ENCODE measurements at places on chromosomes 7 and 10. TPM values are rescaled to one million over a fixed set of nuclear protein-coding genes. Genes with fewer than 3 reads are reported as not detected.

The AUTS2 gene
- total RNA-seq: 1.3 TPM

The NEUROD6 gene
- not detected for total RNA-seq

The OR2A5 gene
- not detected for total RNA-seq

The SAMD9 gene
- total RNA-seq: 11.3 TPM

The GPR26 gene
- total RNA-seq: not detected

The NKX2-3 gene
- total RNA-seq: not detected

The DKK1 gene
- total RNA-seq: 12.7 TPM

The CPA4 gene
- total RNA-seq: not detected

The CNPY1 gene
- total RNA-seq: not detected

The CASP7 gene
- 39.4 TPM for total RNA-seq

The FAM25C gene
- total RNA-seq: not detected

The BAIAP2L1 gene
- 0.25 TPM for total RNA-seq

The RNF133 gene
- 0.51 TPM for total RNA-seq

The SCD gene
- 104 TPM for total RNA-seq

The TBX20 gene
- 0.13 TPM for total RNA-seq

The NOLC1 gene
- total RNA-seq: 19.4 TPM

The CALHM1 gene
- total RNA-seq: not detected

The LRRN3 gene
- total RNA-seq: 0.13 TPM

The PLPP4 gene
- total RNA-seq: not detected

The GRM8 gene
- not detected for total RNA-seq

The GNAT3 gene
- total RNA-seq: not detected

The ASIC3 gene
- total RNA-seq: under 0.01 TPM

The METTL2B gene
- 22.6 TPM for total RNA-seq

The CDK1 gene
- 41.8 TPM for total RNA-seq

The CLEC5A gene
- not detected for total RNA-seq

The LIPF gene
- not detected for total RNA-seq

The CLDN3 gene
- 0.26 TPM for total RNA-seq

The BTBD16 gene
- total RNA-seq: not detected

The TMEM130 gene
- total RNA-seq: not detected

The TFR2 gene
- total RNA-seq: 0.26 TPM

The CLCN1 gene
- total RNA-seq: not detected

The GIMAP6 gene
- 251 TPM for total RNA-seq

The PPP1R9A gene
- 9.6 TPM for total RNA-seq

The LBX1 gene
- not detected for total RNA-seq

The PRSS37 gene
- total RNA-seq: not detected

The OR2A12 gene
- total RNA-seq: not detected

The TMEM72 gene
- not detected for total RNA-seq

The SEMA3C gene
- under 0.01 TPM for total RNA-seq

Measured in dermis microvascular lymphatic vessel endothelial cell (primary cell).